Tibial nerve (tissue), 4 donors: ENCODE measurements at places on chromosomes 6 and 20.
A peak's percentile ranks its signal among the peaks of the same experiment; 100 is the strongest.

DNA sequence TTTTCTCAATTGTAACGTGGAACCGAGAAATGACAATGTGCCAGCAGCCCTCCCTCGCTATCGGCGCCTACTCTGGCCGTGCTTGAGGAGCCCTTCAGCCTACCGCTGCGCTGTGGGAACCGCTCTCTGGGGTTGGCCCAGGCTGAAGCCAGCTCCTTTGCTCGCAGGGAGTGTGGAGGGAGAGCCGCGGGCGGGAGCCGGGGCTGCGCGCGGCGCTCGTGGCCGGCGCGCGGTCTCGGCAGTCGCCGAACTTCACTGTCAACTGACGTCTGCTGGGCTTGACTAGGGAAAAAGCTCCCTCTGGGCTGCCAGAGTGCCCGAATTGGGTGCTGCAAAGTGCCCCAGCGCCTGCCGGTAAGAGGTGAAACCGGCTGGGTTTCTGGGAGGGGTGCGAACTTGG lies 29.7 kb upstream of the GCNT2 start:
- DNase-seq = no peak

- no peak for DNase-seq
Measured at GRCh38 chr6:92124200-92124651, 1295.1 kb downstream of the EPHA7 start.

- no peak for DNase-seq
Measured at GRCh38 chr6:30840084-30840934, 44.0 kb upstream of the DDR1 start.

DNA sequence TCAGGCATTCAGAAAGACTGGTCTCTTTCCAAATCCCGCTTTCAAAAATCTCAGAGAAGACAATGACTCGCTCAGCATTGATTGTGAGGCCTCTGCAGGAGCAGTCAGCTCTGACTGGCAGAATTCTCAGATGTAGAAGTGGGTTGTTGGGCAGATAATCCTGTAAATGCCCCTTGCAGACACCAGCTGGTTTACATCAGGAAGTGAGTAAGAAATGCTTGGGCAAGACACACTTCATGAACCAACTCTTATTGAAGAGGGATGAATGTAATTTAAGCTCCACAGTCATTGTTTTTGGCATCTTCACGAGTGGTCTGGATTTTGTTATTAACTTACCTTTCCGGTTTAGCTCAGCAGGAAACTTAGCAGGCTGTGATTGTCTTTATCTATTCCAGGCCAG lies 166.6 kb downstream of the PLCB4 start:
- DNase-seq = no peak

GRCh38 chr6:142926494-142927270 lies 18.3 kb downstream of the HIVEP2 start:
- peak; percentile 80 for DNase-seq

- DNase-seq = no peak
Measured at GRCh38 chr6:133099573-133099972, 141.6 kb upstream of the EYA4 start.

DNA sequence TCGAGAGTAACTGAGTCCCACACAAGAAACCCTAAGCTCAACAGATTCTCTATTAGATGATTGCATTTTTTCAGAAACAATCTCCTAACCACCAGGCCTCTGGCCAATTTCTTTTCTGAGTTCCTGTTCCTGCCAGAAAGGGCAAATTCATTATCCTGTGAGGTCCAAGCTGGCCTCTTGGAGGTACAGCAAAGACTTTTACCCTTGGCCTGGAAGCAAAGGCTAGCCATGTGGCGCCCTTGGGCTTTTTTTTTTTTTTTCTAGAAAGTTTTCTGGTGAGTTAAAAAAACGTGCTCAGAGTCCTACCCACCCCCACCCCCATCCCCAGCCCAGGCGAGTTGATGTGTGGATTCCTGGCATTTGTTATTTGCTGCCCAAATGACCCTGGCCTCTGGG lies 59.0 kb upstream of the EEF1A1 start:
- no peak for DNase-seq

DNA sequence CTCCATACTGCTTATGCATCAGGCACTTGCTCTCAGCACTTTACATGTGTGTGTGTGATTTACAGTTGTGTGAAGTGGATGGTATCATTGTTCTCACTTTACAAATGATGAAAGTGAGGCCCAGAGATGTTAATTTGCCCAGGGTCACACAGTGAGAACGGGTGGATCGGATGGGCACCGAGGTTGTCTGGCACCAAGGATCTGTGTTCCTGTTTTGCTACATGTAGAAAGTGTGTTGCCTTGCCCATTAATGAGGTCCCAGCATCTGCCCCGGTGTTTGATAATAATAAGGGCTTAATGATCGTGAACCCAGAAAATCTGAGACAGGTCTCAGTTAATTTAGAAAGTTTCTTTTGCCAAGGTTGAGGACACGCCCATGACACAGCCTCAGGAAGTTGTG lies 216.1 kb upstream of the QKI start:
- DNase-seq = no peak

- DNase-seq = no peak
Measured at GRCh38 chr20:52231230-52231746, 39.7 kb upstream of the ZFP64 start.

- no peak for DNase-seq
Measured at GRCh38 chr20:52342913-52343312, 151.3 kb upstream of the ZFP64 start.

GRCh38 chr6:117951783-117952182 lies 44.7 kb downstream of the SLC35F1 start:
- no peak for DNase-seq

- no peak for DNase-seq
Measured at GRCh38 chr20:58675641-58676040, 17.0 kb upstream of the NPEPL1 start.

DNA sequence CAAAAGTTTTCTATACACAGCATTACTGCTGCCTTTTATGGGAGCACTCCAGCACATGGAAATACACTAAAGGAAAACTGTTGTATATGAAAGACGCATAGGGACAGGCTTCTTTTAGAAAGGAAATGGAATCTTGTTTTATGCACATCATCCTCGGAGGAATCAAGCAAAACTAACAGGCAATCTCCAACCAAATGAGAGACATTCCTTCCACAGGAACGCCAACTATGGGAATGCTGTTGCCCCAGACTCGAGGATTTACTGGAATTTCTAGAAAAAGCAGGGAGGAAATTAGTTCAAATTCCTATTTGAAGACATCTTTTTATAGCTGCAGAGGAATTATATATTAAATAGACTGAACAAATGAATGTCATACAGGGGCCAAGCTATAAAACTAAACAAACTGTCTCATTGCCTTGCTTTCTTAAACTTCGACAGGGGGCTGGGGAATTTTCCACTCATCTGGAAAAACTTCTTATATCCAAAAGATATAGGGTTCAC lies 52.2 kb downstream of the LYRM4 start:
- DNase-seq = no peak

DNA sequence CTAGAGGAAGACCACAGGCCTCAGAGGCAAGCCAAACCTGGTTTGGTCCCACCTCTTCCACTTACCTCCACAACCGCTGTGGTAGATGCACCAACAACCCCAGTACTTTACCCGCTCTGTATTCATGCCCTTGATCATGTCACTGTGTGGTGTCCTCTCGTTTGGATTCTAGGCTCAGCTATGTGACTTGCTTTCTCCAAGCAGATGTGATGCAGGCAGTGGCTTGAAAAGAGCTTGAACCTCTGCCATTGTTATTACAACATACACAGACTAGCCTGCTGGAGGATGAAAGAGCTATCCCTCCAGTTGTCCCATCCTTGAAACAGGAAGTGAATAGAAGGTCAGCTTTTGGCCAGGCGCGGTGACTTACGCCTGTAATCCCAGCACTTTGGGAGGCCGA lies 147.7 kb downstream of the ZNF217 start:
- DNase-seq = no peak

- DNase-seq = no peak
Measured at GRCh38 chr6:116764629-116764960, 924 bp downstream of the FAM162B start.

GRCh38 chr6:30555816-30556065 lies 548 bp downstream of the GNL1 start:
- no peak for DNase-seq

DNA sequence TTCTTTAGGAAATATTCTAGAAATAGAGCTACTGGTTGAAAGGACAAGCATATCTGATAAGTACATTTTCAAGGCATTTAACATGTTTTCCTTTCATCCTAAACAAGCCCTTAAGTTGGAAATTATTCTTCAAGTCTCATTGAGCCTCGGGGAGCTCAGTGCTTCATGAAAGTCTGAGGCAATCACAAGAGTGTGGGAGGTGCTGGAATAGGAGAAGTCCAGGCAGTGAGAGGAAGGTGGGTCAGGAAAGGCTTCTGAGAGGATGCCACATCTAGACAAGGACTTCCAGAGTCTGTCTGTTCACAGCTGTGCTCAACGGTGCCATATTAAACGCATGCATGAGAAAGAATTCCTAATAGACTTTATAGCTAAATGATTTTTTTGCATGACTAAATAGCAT lies 69.8 kb downstream of the CD83 start:
- DNase-seq = no peak

GRCh38 chr6:63537959-63538300 lies 34.4 kb upstream of the LOC128125822 start:
- no peak for DNase-seq

DNA sequence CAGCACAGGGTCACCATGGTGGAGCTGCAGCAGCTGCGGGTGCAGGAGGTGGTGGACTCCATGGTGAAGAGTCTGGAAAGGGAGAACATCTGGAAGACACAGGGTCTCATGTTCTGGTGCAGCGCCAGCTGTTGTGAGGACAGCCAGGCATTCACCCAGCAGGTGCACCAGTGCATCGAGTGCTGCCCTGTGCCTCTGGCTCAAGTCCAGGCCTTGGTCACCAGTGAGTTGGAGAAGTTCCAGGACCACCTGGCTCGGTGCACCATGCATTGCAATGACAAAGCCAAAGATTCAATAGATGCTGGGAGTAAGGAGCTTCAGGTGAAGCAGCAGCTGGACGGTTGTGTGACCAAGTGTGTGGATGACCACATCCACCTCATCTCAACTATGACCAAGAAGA lies 22.9 kb upstream of the RIPK1 start:
- no peak for DNase-seq

DNA sequence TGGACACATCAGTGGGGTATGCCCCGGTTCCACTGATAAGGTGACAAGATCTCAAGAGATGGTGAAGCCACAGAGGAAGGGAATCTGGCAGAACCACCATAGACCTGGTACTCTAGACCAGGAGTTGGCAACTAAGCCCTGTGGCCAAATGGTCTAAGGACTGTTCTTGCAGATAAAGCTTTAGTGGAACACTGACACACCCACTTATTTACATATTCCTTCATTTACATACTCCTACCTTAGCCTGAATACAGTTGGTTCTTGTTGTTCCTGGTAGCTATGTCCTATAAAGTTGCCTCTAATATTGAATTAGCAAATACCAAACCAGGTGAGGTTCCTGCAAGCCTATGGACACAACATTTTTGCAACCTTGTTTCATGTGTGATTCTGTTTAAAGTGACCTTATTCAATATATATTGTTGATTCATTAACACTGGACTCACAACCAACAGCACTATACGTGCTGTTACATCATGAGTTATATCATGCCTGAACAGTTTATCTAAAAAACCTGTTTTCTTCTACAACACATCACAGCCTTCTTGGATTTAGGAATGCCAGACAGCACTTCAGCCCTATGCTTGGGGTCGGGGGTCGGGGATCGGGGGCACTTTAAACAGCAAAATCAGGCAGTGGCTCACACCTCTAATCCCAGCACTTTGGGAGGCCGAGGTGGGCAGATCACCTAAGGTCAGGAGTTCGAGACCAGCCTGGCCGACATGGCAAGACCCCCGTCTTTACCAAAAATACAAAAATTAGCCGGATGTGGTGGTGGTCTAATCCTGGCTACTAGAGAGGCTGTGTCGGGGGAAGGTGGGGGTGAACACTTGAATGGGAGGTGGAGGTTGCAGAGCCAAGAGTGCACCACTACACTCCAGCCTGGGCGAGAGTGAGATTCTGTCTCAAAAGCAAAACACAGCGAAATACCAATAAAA lies 2.5 kb downstream of the CCDC167 start:
- DNase-seq = no peak

- no peak for DNase-seq
Measured at GRCh38 chr6:227074-227782, 65.1 kb upstream of the DUSP22 start.

DNA sequence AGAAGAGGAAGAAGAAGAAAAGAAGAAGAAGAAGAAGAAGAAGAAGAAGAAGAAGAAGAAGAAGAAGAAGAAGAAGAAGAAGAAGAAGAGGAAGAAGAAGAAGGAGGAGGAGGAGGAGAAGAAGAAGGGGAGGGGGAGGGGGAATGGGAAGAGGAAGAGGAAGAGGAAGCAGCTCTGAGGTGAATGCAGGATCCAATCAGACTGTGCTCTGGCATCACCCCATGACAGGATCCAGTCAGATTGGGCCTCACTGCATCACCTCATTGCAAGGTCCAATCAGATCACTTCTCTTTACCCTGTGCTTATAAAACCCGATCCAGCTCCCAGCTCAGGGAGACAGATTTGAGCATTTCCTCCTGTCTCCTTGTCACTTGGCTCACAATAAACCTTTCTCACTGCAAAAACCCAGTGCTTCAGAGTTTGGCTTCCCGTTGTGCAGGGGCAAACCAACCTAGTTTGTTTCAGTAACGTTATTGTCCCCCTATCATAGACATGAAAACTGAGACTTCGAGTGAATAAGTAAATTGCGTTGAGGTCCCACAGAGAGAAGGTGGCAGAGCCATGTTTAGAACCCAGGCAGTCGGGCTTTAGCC lies 28.6 kb upstream of the YWHAB start:
- DNase-seq = no peak

DNA sequence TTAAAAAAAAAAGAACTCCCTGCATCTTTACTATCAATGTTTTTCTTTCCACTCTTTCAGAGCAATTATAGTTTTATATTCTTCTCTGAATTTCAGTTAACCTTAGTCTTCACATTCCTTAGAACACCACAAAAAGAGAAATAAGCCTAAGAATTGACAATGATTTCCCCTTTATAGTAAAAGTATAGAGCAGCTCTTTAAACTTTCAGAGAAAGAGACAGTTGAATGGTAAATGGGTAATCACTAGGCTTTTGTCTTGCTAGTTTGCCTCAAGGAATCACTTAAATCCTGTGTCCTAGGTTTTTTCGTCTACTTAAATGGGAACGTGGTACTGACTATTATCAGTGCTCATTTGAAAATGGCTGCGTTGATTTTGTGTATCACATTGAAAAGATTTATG lies 31.8 kb downstream of the SLX4IP start:
- DNase-seq = no peak

DNA sequence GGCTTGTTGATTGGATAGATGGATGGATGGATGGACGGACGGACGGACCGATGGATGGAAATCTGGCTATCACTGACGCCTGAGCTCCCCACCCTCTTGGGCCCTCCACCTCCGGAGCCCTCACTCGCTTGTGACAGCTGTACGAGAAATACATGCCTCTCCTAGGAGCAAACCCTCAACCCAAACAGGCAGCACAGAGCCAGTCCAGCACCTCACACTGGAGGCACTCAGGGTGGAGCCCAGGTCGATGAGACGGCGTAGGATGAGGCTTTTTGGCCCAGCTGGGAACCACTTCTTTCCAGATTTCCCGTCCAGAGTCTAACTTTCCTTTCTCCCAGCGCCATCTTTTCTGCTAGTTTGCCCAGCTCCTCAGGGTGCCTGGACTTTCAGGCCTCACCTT lies 2.7 kb upstream of the LY6G5C start:
- DNase-seq = no peak
